ENCODE measurements at places on chromosomes 12 and 14.

DNA sequence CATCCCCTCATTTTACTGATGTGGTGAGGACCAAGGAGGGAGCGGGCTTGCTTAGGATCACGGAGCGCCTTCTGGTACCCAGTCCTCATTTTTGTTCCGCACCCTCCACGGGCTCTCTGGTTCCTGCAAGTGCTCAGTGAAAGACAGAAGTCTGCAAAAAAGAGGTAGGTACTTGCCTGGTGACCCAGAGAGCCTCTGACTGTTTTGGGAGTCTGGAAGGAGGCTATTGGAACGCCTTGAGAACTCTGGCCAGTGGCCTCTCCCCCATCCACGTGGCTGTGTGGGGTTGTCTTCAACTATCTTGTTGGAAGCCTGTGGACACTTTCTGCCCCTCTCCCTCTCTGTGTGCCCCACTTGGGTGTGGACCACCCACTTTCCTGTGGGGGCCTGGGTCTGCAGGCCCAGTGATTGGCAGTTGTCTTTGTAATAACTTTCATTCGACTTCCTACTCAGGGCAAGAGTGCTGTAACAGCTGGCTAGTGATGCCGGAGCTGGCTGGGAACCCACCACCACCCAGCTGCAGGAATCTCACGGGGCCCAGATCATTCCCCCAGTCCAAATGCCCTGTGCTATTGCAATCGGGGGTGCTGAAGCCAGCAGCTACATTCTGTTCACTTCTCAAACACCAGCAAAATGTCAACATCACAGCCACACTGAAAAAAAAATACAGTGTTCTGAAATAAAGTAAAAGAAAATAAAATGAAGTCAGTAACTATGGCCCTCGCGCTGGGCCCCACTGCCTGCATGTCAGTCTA lies 122.8 kb downstream of the PRMT8 start:
- no peak for DNase-seq

DNA sequence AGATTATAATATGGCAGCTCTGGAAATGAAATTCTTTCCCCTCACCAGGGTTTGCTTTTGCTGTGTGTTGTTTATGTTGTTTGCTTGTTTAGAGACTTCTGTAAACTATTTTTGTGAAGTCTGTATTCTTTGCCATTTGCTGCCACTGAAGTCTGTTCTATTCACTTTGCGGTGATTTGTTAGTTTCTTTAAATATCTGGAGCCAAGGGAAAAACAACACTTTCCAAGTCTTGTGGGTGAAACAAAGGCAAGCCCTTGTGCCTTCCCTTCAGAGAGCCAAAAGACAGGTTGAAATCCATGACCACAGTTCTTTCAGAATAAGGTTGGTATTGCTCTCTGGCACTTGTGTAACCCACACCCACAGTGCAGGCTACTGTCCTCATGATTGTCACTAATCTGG lies 59.5 kb upstream of the RNU6-7 start:
- no peak for DNase-seq

GRCh38 chr14:22715186-22715812 lies 51.2 kb upstream of the OXA1L start:
- no peak for DNase-seq

DNA sequence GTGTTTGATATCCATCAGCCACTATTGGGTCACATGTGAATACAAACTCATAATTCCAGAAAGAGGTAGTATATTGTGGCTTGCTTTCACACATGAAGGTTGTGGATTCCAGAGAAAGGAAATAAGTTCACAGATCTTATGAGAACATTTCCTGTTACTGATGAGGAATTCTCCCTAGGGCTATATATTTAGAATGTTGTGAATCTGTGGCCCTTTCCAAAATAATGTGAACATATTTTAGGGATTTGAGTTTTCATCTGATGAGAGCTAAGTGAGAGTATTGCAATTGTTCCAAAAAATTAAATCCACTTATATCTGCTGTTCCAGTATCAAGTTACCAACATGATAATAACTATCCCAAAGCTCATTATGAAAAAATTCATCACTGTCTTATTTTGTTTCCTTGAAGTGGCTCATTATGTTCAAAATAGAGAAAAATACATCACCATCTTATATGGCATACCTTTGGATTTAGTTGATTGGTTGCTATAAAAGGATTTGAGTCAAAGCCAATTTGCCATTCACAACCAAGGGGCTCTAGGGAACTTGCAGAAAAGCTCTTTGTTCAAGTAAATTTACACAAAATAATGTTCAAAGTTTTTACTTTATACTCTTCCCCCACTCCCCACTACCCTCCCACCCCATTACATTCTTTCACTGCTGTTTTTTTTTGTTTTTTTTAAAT lies 76.3 kb downstream of the MYRFL start:
- no peak for DNase-seq

- DNase-seq = no peak
Observed at GRCh38 chr14:99604766-99605298, 825 bp upstream of the CCDC85C start.

DNA sequence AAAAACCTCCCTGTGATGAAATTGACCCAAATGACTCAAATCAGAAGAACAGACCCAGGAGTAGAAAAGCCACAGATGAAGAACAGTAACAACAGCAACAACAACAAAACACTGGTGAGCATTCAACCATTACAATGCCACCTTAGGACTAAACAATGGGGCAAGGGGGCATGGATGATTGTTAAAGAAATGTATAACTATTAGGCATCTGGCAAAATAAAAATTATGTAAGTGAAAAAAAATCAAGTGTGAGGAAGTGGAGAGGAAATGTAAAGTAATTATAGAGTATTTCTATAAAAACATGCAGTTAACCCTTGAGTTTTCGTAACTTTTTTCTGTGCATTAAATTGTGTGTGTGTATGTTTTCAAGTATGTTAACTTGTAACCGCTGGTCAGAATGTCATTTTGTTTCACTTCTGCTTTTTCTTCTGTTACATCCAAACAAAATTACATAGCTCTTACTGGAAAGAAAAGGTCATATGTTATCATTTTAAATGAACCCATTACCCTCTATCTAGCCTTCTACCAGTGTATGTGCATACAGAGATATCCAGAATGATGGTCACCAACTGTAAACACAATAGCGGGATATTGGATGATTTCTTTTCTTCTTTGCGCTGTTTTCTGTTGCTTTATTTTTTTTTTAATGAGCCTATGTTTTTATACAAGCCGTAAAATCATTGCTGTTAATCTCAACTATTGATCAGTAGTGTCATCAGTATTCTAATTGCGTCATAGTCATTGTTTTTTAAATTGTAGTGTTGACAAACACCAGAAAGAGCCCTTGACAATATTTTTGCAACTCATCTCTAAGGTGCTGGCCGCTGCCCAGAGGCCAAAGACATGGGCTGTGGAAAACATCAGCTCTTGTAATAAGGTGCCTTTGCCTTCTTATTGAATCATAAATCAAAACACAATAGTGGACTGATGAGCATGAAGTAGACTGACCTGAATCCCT lies 170.6 kb downstream of the CRADD start:
- DNase-seq = no peak

GRCh38 chr12:94020335-94020734 lies 128.0 kb upstream of the PLXNC1 start:
- no peak for DNase-seq

GRCh38 chr12:117985182-117985581 lies 16.4 kb upstream of the KSR2 start:
- DNase-seq = no peak

DNA sequence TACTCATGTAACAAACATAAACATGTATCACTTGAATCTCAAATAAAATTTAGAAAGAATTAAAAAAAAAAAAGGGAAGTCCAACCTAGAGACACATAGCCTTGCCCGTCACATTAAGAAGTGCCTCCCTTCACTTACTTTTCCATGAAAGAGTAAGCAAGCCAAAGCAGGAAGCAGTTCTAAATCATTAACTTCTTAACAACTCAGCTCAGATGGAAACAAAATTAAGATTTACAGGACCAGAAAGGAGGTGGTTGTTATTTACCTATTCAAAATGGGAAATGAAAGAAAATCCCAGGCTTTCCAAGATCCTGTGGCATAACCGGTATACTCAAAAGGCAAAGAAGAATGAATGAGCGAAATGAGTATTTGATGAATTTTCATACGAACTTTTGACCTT lies 258.6 kb upstream of the DCN start:
- no peak for DNase-seq

DNA sequence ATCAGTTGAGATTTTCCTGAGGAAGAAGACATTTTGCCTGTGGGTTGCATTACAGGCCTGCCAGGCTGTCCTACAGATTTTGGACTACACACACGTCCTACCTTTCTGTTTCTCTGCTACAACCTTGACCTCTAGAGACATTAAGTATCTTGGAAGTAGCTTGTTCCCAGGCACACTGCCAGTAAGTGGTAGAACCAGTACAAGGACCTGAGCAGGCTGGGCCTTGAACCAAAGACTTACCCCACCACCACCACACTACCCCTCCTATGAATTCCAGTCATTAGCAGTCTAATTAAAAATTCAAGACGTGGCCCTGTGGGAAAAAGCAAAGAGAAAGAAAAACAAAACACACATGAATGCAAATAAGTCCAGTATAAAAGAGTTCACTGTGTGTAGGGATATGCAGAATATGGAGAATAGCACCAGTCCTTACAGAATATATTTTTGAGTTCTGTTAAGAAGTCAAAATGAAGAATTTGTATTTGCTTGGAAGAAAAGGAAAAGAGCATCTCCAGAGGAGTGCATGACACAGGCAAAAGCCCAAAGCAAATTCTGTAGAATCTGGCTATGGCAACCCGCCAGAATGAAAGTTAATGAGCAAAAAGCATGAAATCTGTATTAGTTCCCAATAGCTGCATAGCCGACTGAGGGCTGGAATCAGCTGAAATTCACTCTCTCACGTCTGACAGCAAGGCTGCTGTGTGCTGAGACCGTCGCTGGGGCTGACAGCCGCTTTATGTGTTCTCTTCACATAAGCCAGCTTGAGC lies 74.3 kb upstream of the ST8SIA1 start:
- no peak for DNase-seq
